ENCODE measurements at places on chromosomes 5 and 9.
A peak's percentile ranks its signal among the peaks of the same experiment; 100 is the strongest.

DNA sequence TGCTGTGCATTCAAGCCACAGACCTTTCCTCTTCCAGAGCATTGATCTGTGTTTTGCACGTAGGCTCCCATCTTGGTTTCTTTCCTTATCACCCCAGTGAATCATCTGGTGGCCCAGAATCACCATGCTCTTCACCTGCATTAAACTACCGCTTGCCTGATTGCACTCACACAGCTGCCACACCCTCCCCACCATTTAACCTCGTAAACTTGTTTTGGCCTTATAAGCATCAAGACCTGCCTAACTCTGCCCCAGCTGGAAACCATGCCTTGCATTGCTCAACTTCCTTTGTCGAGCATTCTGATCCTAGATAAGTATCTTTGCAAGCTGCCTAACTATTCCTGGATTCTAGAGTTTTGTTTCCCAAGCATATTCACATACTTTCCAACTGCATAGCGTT is 369.6 kb upstream of the SEMA6A start:
- no peak for DNase-seq

- DNase-seq = no peak
These were observed 188.7 kb upstream of the ITGA1 start for GRCh38 chr5:52598968-52599367.

GRCh38 chr5:93158841-93159240 is 422.2 kb downstream of the NR2F1-AS1 start:
- DNase-seq = no peak

GRCh38 chr5:160359242-160359641 is 11.2 kb downstream of the C1QTNF2 start:
- no peak for DNase-seq

GRCh38 chr9:135665795-135666189 is 2.7 kb downstream of the LCN9 start:
- no peak for DNase-seq

- no peak for DNase-seq
These were observed 96.3 kb upstream of the MEF2C start for GRCh38 chr5:88979244-88979643.

DNA sequence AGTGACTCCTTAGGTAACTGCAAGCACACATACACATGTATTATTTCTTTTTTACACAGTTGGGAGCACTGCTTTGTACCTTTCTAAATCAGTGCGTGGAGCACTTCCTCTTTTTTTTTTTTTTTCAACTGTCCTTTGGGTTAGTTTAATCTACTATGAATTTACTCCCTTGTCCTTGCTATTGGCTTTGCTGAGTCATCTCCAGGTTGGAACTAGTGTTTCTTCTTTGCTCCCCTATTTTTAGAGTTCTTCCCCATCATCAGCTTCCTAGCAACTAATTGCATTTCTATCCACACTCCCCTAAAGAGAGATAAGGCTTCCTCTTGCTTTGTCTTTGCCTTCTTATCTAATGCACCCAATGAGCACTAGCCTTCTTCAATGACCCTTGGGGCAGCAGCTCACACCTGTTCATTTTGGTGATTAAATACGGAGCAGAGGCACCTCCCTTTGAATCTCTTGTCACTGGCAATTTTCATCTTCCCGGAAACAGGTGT is 24.3 kb downstream of the S100Z start:
- DNase-seq = no peak

DNA sequence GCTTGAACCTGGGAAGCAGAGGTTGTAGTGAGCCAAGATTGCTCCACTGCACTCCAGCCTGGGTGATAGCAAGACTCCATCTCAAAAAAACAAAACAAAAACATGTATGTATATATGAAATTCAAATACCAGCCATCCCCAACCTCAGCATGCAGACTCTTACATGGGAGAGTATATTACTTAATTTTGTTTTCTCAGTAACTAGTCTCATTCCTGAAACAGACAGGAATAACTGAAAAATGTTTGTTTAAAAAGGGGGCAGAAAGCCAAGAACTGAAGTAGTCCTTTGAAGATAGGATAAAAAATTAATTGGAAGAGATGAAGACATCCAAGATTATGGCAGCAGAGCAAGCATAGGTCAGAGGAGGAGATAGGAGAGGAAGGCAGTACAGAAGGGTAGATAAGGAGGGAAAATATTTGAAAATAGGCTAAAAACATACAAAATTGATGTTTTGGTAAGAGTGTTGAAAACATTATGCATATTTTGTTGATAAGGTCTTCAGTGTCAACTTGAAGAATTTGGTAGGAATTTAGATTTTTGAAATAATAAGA is 309.9 kb downstream of the MAT2B start:
- DNase-seq = no peak

- DNase-seq = no peak
These were observed 15.5 kb downstream of the ATOX1 start for GRCh38 chr5:151742870-151743294.

DNA sequence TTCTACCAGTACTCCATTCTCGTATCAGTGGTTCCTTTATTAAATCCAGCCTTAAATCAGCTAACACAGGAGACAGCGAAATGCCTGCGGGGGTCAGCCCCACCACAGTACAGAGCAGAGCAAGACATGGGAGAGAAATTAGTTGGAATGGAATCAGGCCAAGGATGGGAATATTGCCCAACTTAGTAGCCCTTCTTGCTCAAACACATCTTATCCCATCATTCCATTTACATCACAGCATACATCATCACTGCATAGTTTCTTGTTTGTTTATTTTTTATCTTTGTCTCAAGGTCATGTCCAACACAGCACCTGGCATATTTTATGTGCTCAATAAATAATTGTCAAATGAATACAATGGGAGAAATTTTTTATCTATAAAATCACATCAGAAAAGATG is 34.3 kb upstream of the DAB2 start:
- no peak for DNase-seq

DNA sequence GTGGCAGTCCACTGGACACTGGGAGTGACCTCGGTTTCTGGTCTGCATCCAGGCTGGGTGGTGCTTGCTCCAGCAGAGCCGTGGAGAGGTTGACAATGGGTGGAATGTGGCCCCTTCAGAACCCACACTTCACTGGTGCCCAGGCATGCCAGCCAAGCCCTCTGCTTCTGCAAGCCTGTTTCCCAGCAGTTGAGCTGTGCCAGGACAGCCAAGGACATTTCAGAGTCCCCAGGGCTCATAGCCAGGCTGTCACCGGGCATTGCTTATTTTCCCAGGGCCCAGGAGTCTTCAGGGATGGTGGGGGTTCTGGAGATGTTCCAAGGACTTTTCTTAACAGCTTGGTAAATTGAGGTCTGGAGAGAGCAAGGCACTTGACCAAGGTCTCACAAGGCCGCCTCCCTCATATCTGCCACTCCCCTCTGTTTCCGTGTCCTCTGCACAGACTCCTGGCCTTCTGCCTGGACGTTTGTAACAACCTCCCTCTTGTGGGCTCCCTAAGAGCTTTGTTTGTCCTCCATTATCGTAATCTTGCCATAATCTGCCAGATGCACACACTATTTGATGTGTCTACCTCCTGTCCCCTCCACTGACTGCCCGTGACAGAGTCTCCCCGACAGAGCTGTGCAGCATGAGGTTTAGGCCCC is 3.8 kb upstream of the NDST1 start:
- no peak for DNase-seq

DNA sequence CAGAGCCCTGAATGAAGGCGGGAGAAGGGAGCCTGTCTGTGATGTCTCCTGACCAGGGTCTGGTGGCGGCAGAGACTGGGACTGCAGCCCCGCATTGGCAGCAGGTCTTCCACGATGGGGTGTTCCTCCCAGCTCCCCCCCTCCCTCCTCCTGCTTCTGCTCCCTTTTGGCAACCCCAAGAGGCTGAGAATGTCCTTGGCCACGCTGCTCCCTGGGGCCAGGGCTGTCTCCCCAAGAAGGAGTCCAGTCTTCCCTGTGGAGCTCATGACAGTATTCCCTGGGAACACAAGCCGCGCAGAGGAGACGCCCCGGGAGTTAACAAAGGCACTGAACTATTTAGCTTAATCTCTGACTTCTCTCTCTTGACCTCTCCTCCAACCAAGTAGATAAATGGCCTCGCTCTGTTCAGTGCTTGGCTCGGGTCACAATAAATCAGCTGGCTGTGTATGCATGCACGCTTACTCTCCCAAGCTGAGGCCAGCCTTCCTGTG is 84.0 kb upstream of the NEURL1B start:
- DNase-seq = no peak

DNA sequence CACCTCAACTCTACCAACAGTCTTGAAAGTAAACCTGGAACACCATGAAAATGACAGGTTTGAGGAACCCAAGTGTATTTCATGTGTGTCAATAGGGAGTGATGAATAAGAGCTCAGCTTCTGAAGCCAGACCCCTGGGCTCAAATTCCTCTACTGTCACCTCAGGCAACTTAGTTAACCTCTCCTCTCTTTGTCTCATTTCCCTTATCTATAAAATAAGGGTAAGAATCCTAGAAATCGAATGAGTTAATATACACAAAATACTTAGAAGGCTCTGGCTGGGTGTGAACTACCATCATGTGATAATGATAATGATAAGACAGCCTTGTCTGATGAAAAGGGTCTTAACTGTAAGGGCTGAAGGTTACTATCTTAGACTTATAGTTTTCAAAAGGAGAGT is 66.3 kb downstream of the PIP5K1B start:
- DNase-seq = no peak

DNA sequence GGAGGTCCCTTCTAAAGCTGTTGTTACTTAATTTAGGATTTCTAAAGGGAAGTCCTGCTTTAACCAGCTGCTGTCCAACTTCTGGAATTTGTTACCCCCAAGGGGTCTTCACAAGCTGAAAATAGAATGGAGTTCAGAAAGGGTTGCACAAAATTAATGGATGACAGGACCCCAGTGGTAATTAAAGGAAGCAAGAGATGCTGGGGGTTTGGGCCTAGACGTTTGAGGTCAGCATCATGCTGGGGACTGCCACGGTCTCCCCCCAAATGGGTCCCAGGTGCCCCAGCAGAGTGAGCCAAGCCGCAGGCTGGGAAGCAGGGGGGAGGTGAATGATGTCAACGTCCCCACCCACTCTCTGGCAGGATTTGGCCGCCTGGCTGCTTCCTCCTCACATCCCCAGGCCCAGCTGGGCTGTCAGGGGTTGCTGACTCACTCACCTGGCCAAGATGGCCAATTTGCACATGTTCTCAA is 97.5 kb upstream of the ARAP3 start:
- no peak for DNase-seq

- peak; percentile 74 for DNase-seq
These were observed 16.0 kb downstream of the CXXC5 start for GRCh38 chr5:139664086-139664693.

GRCh38 chr5:139966856-139967255 is 76.2 kb downstream of the NRG2 start:
- no peak for DNase-seq

- DNase-seq = no peak
These were observed 96.0 kb upstream of the PAM start for GRCh38 chr5:102659151-102659550.

- no peak for DNase-seq
These were observed 538.5 kb upstream of the DMAC1 start for GRCh38 chr9:8337834-8338766.

DNA sequence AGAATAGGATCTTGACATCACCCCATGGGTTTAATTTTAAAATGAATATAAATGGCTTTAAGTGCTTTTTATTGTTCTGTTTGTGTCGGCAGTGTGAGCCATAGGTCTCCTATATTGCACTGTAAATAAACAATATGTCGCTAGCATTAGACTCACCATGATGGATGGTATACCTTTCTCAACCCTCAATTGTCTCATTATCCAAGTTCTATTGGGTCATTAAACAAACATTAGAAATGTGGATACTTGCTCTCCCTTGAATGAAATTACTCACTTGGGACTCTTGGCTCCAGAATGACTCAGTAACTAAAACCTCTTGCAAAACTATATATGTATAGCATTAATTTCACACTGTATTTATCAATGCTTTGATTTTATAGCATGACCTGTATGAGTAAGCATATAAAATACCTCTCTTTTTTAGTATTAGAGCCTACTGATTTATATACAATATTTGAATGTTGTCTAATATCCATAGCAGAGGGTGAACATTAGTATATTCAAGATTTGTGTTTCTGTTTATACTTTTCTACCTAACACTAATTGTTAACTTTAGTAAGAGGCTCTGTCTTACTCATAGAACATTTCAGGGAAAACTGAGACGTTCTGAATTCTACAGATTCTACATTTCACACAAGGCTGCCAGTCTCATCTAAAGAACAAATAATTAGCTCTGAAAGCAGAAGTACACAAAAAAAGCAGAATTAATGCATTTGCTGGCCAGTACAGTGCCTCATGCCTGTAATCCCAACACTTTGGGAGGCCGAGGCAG is 303.8 kb upstream of the PRR16 start:
- no peak for DNase-seq

- DNase-seq = no peak
These were observed 211.3 kb downstream of the ARHGAP26 start for GRCh38 chr5:142981475-142981874.

DNA sequence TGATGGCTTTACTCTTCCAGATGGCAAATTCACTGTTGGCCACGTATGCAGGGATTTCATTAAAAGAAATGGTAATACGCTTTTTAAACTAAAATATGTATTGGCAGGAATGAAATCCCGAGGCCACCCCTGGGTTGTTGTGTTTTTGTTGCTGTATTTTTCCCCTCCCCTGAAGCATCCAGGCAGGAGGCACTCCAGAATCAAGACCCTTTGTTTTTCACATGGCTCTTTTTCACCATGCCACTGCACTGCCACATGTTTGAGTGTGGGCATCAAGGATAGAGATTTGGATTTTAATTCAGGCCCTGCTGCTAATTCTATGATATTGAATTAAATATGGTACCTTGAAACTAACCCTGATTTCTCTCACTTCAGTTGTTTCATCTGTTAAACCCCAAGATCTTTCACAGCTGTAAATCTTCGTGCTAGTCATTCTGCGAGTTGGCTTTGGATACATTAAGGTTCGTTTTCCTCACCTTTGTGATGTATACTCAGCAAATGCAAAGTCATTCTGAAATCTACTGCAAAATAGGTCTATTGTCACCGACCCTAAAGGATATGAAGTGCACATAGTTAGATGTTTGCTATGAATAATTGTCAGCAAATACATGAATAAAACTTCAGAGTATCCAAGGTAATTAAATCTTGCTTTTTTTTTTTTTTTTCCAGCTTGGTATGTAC is 533.4 kb downstream of the PTPRD start:
- no peak for DNase-seq

GRCh38 chr9:91572811-91573210 is 149.2 kb upstream of the NFIL3 start:
- no peak for DNase-seq

- no peak for DNase-seq
These were observed 320.1 kb downstream of the ADAMTS6 start for GRCh38 chr5:65161655-65162054.

GRCh38 chr5:160693831-160694465 is 158.1 kb downstream of the ATP10B start:
- DNase-seq = no peak

GRCh38 chr5:22621084-22621483 is 232.1 kb downstream of the CDH12 start:
- DNase-seq = no peak

DNA sequence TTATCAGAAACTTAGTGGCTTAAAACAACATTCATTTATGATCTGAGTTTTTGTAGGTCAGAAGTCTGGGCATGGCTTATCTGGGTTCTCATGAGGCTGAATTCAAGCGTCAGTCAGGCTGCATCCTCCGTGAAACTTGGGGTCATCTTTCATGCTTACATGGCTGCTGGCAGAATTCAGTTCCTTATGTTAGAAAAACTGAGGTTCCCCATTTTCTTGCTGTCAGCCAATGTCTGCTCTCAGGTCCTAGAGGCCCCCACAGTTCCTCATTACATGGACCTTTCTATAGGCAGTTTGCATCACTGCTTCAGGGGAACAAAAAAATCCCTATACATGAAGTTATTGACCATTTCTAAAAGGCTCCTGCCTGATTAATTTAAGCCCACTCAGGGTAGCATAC is 83.8 kb upstream of the NMUR2 start:
- no peak for DNase-seq

GRCh38 chr5:157358871-157359270 is 92.9 kb downstream of the CYFIP2 start:
- DNase-seq = no peak
